ENCODE measurements at places on chromosomes 11 and 22.

GRCh38 chr11:16440136-16440535, 83.8 kb upstream of the SOX6 start:
- DNase-seq, result no peak

DNA sequence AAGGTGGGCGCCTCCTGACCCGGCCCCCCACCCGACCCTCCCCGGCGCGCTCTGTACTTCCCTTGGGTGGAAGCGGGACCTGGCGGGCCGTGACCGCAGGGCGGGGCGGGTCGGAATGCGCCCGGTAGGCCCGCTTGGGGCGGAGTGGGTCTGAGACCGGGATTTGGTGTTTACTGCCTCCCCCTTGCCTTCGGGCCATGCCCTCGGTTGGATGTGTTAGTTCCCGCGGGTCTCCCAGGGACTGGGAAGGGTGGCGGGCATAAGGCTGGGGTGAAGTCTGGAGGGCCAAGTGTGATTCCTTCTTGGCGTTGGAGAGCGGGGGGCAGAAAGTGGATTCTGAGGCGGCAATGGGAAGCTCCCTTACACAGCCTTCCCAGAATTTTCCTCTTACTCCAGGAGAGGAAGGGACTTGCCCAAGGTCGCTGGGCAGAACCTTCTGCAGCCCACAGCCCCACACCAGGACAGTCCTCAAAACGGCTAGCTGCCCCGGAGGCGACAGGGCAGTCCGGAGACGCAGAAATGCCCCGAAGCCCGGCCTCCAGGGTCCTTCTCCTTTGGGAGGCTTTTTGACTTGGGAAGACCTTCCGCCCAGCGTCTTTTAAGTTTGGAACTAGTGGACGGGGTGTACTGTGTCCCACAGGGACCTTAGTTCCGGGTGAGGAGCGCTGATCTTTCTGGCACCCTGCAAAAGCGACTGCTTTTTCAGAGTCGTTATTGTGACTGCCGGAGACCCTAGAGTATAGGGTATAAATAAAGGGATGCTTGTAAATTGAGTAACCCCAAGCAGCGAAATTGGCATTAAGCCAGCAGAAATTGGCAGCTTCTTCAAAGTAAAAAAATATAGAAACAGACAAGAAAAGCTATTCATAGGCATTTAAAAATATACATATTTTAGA, 647 bp downstream of the SWAP70 start:
- DNase-seq, result no peak

- no peak for DNase-seq
Observed at GRCh38 chr11:70415642-70416395, 17.5 kb downstream of the CTTN start.

- no peak for DNase-seq
Observed at GRCh38 chr22:23204125-23204488, 23.8 kb downstream of the BCR start.

GRCh38 chr22:38494498-38494897, 11.6 kb downstream of the DDX17 start:
- no peak for DNase-seq

DNA sequence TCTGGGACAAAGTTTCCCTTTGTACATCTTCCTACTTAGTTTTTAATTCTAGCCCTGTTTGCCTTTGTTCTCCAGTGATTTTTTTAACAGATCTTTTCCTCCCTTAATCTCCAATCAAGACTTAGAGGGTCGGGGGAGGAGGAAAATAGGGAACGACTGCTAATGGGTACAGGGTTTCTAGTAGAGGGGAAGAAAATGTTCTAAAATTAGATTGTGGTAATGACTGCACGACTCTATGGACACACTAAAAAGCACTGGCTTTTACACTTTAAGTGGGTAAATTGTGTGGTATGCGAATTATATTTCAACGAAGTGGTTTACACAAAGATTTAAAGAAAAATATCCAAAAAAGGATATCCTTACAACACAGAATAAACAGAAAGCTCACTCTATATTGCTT, 110.0 kb upstream of the SPON1 start:
- DNase-seq, result no peak

GRCh38 chr22:32414191-32414590, 2.1 kb upstream of the RTCB start:
- DNase-seq, result no peak

DNA sequence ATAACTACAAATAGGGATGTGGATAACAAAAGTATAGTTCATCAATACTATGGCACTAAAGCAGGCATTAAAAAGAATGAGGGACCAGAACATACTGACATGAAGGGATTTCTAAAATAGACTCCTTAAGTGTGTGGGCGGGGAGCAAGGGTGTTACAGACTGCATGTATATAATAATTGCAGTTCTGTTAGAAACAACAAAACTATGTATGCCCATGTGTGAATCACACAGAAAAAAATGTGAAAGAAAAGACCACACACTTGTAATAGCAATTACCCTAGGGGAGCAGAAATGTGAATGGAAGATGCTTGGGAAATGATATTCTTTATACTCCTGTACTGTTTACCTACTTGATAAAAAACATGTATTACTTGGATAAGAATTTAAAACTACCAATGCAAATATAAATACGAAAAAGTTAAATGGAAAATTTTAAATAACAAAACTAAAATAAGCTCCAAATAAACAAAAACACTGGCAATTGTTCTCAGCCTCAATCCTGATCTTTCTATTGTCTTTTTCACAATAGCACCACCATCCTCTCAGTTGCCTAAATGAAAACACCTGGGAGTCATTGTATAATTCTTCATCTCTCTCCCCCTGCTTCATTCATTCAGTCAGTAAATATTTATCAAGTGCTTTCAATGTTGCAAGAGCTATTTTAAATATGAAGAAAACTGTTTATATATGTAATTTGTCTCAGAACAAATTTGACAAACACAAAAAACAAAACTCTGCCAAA, 129.8 kb downstream of the FCHSD2 start:
- no peak for DNase-seq

DNA sequence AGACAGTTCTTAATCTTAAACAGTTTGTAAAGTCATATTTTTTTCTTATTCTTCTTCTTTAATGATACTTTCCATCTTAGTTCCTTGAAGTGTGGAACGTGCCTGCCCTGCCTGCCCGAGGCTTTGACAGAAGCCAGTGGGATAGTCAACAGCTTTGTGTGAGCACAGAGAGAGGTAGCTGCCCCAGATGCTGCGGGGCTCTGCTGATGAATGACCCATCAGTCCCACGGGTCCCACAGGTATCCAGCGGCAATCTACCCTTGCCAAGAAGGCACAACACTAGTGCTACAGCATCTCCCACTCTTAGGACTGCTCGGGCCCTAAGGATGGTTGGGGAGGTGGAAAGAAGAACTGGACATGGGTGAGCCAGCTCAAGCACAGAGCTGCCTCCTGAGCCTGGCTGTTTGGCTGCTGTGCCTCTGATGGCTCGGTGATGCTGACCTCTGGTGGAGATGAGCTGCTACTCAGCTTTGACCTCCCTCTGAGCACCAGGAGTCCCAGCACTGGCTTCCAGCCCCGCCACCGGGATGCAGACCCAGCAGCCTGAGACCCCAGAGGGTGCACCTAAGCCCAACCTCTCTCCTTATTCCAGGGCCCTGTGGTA, 11.8 kb upstream of the APLNR start:
- DNase-seq, result no peak

GRCh38 chr11:67691149-67691548, 16.7 kb upstream of the ALDH3B2 start:
- DNase-seq, result no peak

DNA sequence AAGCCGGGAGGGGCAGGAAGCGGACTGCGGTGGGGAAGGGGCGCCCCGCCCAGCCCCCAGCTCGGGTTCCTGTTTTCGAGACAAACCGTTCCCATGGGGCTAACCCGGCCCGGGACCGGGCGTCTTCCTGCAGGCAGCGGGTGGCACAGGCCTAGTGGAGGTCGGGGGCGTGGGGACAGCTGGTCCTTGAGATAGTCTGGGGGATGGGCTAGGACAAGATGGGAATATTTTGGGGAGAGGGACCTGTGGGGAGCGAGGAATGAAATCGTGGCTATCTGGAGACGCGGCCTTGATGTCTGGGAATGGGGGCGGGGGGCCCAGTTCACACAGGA, 1.2 kb upstream of the RASGRP2 start:
- peak; percentile 92 for DNase-seq

GRCh38 chr11:92644595-92645445, 324.6 kb upstream of the MTNR1B start:
- DNase-seq, result no peak

- no peak for DNase-seq
Observed at GRCh38 chr11:131662317-131662972, 292.0 kb downstream of the NTM start.

- no peak for DNase-seq
Observed at GRCh38 chr11:42200311-42200710, 740.9 kb upstream of the LRRC4C start.

GRCh38 chr11:116460156-116460920, 312.4 kb downstream of the BUD13 start:
- no peak for DNase-seq

DNA sequence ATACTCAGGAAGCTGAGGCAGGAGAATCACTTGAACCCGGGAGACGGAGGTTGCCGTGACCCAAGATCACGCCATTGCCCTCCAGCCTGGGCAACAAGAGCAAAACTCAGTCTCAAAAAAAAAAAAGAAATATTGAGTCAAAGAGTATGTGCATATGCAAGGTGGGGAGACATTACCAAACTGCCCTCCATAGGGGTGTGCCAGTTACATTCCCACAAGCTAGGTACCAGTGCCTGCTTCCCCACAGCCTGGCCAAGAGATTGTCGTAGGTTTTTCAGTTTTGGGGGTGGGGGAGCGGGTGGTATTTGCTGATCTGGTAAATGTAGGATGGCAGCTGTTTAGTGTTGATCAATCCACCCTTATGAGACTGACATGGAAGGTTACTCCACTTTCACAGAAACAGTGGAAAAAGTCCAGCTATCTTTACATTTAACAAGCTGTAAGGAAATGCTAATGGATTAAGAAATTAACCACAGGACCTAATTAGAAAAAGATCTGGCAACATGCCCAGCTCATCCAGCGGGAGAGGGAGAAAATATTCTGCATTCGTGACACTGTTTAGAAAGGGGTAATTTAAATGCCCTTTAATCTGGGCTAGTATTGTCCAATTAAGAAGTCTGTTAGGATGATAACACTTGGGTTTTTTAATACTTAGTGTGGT, 89.4 kb downstream of the PACS1 start:
- no peak for DNase-seq

GRCh38 chr22:39171623-39172264, 19.3 kb upstream of the CBX7 start:
- no peak for DNase-seq

GRCh38 chr11:125069796-125070195, 6.7 kb downstream of the SLC37A2 start:
- DNase-seq, result no peak

DNA sequence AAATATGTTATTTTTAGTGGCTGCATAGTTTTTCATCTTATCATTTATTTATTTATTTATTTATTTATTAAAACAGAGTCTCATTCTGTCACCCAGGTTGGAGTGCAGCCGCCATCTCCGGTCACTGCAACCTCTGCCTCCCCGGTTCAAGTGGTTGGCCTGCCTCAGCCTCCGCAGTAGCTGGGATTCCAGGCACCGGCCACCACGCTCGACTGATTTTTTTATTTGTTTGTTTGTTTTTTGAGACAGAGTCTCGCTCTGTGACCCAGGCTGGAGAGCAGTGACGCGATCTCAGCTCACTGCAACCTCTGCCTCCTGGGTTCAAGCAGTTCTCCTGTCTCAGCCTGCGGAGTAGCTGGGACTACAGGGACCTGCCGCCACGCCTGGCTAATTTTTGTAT, 262.9 kb upstream of the DDI1 start:
- DNase-seq, result no peak

GRCh38 chr22:24087071-24087795, 76.1 kb downstream of the CABIN1 start:
- no peak for DNase-seq

DNA sequence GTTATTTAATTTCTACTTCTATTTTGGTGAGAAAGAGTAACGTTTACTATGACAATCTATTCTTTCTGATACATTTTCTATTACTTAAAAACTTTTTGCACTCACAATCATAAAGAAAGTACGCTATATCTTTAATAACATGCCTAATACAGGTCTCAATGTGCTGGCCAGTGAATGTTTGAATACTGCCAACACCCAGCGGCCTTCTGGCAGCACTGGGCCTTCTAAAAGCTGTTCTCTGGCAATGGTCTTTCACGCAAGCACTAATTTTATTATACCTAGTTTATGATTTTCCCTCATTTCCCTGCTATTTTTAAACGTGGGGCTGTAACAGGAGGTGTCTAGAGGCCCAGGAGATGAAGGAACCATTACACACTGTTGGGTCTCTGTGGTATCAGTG, 349.8 kb upstream of the PITPNB start:
- DNase-seq, result no peak

DNA sequence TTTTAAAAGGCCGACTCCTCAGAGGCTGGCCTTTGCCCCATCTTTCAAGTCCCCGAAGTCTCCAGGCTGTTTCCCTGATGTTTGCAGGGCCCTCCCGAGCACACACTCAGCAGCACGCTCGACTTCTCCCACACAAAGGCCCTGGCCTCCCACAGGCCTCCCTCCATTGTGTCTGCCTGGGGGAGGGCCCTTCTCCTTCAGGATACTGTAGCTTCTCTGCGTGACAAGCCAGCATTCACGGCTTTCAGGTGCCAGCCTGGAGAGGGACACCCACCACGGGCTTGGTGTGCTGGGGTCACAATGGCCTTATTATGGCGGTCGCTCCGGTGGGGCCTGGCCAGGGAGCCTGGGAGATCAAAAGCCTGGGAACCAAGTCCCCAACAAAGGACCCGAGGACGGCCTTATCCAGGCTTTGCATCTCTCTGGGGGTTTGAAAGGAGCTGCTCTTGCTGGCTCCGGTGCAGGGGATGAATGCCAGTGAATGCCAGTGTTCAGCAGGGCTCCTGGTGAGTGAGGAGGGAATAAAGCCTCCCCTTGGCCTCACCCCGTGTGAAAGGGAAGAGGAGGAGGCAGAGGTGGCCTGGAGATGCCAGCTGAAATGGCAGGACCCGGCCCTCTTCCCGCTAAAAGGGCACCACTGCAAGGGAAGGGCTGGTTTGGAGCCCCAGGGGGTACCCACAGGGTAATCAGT, 55.0 kb downstream of the TRAF6 start:
- no peak for DNase-seq

GRCh38 chr11:44627911-44628729, 62.7 kb downstream of the CD82 start:
- no peak for DNase-seq

DNA sequence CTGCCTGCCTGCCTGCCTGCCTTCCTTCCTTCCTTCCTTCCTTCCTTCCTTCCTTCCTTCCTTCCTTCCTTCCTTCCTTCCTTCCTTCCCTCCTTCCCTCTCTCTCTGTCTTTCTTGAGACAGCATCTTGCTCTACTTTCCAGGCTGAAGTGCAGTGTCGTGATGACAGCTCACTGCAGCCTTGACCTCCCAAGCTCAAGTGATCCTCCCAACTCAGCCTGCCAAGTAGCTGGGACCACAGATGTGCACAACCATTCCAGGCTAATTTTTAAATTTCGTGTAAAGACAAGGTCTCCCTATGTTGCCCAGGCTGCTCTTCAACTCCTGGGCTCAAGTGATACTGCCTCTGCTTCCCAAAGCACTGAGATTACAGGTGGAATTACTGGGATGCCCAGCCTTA, 328.2 kb upstream of the SORL1-AS1 start:
- DNase-seq, result no peak

- no peak for DNase-seq
Observed at GRCh38 chr11:68828155-68828931, 13.4 kb downstream of the CPT1A start.

GRCh38 chr11:118918686-118919280, 6.9 kb downstream of the BCL9L start:
- peak; percentile 58 for DNase-seq

GRCh38 chr11:128725630-128726319, 31.9 kb downstream of the FLI1 start:
- peak; percentile 83 for DNase-seq

Measured in CD4-positive, alpha-beta T cell treated with Interleukin-12 subunit alpha and Interleukin-12 subunit beta, for 1 hour (primary cell).